Vagina (tissue), 2 donors: ENCODE measurements at places on chromosomes 2 and 18. TPM values are rescaled to one million over a fixed set of nuclear protein-coding genes. Genes with fewer than 3 reads are reported as not detected.

DNA sequence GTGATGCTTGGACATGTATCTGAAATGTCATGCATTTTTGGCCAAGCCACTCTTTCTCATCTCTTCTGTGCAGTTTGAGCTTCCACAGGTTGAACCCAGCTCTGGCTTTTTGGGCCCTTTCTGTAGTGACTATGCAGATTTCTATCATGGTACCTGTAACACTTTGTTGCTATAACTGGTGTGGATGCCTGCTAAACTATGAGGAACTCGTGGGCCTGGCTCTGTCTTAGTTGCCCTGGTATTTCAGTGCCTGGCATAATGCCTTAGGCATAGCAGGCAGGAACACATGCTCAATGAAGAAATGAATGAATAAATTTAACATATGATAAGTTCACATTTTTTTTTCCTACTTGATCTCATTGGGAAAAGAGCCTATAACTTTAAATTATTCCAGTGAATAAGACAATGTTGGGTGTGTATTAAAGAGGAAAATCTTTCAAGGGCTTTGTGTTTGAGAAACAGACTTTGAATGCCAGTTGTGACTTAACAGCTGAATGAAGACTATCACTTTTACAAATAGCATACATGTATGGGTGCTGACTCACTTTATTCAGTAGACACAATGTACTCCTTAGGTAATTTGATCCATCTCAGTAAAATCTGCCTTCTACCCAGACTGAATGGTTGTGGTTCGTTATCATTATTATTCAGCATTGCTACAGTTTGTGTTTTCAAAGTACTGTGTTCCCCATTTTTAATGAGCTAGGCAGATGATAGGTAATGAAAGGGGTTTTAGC is 86.4 kb upstream of the MAP4K3 start:
- no peak for DNase-seq

DNA sequence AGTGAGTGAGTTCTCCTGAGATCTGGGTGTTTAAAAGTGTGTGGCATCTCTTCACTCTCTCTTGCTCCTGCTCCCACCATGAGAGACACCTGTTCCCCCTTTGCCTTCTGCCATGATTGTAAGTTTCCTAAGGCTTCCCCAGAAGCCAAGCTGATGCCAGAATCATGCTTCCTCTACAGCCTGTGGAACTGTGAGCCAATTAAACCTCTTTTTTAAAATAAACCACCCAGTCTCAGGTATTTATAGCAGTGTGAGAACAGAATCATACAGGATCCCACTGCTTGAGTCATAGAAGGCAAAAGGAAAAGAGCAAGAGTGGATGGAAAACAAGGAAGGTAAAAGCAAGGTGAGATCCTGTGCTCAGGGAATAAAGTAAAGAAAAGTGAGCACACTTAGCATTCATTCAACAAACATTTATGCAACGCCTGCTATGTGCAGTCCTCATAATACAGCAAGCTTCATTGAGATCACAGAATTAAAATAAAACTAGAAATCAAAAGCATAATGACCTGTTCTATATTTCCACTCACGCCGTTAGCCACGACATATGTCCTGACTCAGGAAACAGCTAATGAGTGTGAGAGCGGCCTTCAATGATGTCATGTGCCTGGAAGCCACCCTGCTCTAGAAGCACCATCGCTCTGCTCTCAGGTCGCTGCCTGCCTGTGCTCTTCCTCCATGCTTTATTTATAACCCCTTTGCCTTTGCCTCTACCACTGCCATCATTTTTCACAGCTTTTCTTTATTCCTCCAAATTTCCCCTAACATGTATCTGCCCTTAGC is 11.3 kb upstream of the COPS8 start:
- no peak for DNase-seq

DNA sequence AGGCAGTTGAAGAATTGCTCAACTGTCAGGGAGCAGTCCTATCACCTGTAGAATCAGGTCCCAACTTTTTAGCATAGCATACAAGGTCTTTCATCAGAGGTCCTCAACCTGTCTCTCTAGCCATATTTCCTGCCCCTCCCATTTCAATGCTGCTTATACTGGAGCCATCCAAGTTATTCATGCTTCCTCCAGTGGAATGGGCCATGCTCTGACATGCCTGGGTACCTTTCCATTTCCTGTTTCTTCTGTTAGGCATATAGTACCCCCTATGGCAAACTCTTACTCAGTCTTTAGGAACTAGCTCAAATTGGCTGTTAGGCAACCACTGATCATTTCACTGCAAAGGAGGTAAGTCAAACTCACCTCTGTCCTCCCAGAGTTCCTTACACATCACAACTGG is 51.0 kb upstream of the ABCA12 start:
- DNase-seq = no peak

DNA sequence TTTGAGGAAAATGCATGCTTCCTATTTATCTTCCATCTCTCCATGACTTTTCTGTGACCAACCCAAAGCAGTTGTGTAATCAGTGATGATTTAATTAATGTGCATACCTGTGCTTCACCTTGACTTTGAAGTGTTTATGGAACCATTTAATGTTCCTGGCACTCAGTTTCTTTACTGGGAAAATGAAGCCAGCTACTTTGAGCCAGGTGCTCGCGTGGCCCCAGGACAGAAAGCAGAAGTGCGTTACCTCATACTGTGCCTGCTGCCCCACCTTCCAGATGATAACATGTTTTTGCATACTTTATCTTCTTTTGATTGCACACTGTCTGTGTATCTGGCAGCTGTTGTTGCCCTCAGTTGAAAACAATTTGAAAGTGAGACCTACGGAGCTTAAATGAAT is 61.3 kb downstream of the PMAIP1 start:
- DNase-seq = no peak

- no peak for DNase-seq
These were observed 391.0 kb upstream of the LINC00305 start for GRCh38 chr18:64539847-64540246.

DNA sequence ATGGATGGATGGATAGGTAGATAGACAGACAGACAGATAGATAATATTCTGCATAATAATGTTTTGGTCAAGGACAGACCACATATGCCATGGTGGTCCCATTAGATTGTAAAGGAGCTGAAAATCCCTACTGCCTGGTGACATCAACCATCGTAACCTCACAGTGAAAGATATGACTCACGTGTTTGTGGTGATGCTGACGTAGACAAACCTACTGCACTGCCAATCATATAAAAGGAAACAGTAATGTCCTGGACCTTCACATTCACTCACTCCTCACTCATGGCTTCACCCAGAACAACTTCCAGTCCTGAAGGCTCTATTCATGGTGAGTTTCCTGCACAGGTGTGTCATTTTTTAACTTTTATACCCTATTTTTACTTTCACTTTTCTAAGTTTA is 202.9 kb upstream of the TPO start:
- no peak for DNase-seq

GRCh38 chr2:71154279-71154678 is 23.8 kb downstream of the MPHOSPH10 start:
- peak; percentile 56 for DNase-seq

GRCh38 chr18:48342581-48342980 is 66.6 kb downstream of the ZBTB7C start:
- DNase-seq = no peak

MYO3B gene
- total RNA-seq = 0.49 TPM

SP5 gene
- 1.7 TPM for total RNA-seq

KCTD18 gene
- total RNA-seq = 16.9 TPM

WNT6 gene
- 2.0 TPM for total RNA-seq

EVX2 gene
- 0.98 TPM for total RNA-seq

FSHR gene
- total RNA-seq = not detected
